NCI-H2029 (cell line): ENCODE measurements at places on chromosomes 5 and 9.
A peak's percentile ranks its signal among the peaks of the same experiment; 100 is the strongest.

- no peak for DNase-seq
Observed at GRCh38 chr9:115261656-115262081, 143.7 kb upstream of the TNC start.

DNA sequence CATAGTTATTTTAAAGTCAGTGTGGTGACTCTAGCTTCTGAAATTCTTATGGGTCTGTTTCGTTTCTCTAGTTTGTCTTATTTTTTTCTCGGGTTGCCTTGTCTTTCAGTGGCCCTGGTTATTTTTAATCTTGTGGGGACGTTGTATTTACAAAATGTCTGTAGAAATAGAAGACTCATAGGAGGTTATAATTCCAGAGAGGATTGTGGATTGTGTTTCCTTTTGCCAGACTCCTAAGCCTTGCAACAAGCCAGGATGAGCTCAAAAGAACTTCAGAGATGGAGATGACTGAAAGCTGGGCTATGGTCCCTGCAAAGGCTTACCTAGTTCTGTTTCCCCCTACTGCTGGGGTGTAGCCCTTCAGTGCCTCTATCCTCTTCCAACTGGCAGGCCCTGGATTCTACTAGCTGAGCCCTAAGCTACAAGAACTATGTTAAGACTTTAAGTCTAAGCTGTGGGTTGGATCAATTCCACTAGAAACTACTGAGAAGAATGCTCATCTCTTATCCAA, 32.2 kb upstream of the LECT2 start:
- DNase-seq = no peak

GRCh38 chr9:76756268-76756640, 8.0 kb upstream of the PCA3 start:
- DNase-seq = peak; percentile 76

DNA sequence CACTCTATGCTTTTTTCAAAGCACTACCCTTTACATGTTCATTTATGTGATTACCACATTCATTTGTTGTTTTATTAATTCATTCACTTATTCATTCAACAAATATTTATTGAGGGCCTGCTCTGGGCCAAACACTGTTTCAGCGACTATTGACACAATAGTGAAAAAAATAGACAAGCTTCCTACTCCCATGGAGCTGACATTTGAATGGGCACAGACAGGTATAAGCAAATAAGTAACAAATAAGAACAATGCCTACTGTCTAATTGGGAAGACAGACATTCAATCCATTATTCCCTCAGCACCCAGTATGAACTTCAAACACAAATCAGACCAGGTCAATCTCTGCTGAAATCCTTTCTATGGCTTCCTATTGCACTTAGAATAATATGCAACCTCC, 156.9 kb upstream of the NR3C1 start:
- DNase-seq = no peak

DNA sequence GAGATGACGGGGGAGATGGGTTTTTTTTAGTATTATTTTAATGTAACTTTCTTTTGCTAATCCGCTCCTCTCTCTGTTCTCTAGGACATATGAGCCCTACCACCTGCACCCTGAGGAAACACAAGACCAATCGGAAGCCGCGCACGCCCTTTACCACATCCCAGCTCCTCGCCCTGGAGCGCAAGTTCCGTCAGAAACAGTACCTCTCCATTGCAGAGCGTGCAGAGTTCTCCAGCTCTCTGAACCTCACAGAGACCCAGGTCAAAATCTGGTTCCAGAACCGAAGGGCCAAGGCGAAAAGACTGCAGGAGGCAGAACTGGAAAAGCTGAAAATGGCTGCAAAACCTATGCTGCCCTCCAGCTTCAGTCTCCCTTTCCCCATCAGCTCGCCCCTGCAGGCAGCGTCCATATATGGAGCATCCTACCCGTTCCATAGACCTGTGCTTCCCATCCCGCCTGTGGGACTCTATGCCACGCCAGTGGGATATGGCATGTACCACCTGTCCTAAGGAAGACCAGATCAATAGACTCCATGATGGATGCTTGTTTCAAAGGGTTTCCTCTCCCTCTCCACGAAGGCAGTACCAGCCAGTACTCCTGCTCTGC, 4.8 kb downstream of the MSX2 start:
- DNase-seq = no peak

GRCh38 chr5:76836585-76836984, 13.2 kb upstream of the S100Z start:
- DNase-seq = no peak

DNA sequence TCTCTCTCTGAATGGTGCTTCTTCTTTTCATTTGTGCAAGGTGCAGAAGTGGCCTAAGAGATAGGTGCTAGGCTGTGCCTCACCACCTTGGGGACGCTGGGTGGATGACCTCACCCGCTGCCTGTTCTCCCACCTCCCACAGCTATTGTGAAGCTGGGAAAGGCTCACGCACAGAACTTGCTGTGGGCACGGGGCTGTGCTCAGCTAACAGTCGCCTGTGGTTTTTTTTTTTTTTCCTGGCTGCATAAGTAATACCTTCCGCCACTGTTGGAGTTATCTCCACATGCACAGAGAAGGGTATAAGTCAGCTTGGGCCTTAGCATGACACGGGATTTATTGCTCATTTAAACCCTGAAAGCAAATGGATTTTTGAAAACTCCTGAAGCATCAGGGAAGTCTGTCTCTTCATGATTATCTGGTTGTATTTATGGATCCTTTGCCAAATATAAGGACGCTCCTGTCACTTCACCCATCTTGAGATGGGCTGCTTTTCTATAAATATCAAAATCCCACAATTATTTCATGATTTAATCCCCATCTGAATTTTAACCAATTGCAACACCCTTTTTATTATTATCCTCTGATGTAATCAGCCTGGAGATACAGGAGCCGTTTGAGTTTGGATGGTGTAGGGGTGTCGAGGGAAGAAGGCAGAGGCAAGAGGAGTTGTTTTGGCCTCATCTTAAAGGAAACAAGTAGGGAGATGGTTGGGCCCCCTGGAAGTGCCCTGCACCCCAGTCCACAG, 9.0 kb downstream of the DBH start:
- DNase-seq = no peak

- DNase-seq = peak; percentile 37
Observed at GRCh38 chr9:112378328-112379176, 1.4 kb upstream of the HSDL2 start.

- peak; percentile 51 for DNase-seq
Observed at GRCh38 chr5:134289509-134290113, 63.7 kb upstream of the PPP2CA start.

GRCh38 chr5:87136096-87136495, 131.6 kb upstream of the RASA1 start:
- DNase-seq = no peak

DNA sequence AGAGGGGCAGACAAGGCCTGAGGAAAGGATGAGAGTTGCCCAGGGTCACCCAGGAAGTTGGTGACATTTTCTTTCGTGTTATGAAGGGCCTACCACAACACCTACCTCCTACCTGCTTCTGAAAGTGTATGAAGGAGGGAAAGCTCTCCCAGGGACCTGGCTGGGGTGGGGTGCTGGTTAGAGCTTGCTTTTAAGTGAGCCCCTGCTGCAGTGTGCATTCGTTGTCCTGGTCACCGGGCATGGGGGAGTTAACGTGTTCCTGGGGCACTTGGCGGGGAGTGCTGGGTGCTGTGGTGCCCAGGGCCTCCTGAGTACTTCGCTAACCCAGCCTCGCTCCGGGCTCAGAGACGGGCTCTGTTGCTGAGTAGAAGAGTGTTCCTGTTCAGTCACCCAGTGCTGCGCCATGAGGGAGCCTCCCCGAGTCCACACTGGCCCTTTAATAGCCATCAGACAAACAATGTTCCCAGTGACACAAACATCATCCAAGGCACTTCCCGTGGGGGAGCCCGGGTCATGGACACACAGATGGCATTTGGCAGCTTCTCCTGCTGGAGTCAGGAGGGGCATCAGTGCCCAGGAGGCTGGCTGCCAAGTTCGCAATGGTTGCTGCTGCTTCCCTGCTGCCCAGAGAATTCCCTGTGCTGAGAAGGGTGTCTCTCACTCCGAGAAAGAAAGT, 85.7 kb downstream of the AMBP start:
- peak; percentile 95 for DNase-seq
